ENCODE measurements at places on chromosomes 12 and 14. TPM values are rescaled to one million over a fixed set of nuclear protein-coding genes. Genes with fewer than 3 reads are reported as not detected.

DNA sequence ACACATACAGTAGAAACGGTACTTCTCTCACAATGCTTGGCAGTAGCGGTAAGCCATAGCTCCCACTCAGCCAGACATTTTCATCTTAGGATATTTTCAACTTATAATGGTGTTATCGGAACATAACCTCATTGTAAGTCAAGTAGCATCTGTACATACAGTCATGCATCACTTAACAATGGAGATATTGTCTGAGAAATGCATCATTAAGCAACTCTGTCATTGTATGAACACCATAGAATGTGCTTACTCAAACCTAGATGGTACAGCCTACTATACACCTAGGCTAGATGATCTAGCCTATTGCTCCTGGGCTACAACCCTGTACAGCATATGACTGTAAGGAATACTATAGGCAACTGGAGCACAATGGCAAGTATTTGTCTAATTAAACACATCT, 40.8 kb downstream of the RPS6KA5 start:
- no peak for DNase-seq

The KLRC4 gene
- polyA plus RNA-seq = not detected

The CIDEB gene
- 10.3 TPM for polyA plus RNA-seq

- DNase-seq = no peak
Observed at GRCh38 chr14:33948145-33948868, 2.6 kb downstream of the EGLN3 start.

- no peak for DNase-seq
Observed at GRCh38 chr12:64968989-64969819, 144.8 kb downstream of the TBC1D30 start.

The KRT82 gene
- not detected for polyA plus RNA-seq

The PRICKLE1 gene
- polyA plus RNA-seq = 29.3 TPM

The SIX6 gene
- polyA plus RNA-seq = not detected

The RIN3 gene
- polyA plus RNA-seq = 16.7 TPM

DNA sequence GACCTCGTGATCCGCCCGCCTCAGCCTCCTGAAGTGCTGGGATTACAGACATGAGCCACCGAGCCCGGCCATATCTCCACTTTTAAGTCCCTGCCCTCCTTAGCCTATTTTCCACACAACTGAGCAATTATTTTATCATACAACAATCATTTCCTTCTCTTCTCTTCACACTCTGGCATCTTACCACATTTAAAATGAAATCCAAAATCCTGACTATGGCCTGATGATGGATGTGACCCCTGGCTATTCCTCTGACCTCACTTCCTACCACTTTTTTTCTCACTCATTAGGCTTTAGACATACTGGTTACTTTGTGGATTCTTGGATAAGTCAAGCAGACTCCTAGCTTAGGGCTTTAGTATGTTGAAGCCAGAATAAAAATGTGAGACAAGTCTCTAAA, 21.9 kb upstream of the EID3 start:
- no peak for DNase-seq

DNA sequence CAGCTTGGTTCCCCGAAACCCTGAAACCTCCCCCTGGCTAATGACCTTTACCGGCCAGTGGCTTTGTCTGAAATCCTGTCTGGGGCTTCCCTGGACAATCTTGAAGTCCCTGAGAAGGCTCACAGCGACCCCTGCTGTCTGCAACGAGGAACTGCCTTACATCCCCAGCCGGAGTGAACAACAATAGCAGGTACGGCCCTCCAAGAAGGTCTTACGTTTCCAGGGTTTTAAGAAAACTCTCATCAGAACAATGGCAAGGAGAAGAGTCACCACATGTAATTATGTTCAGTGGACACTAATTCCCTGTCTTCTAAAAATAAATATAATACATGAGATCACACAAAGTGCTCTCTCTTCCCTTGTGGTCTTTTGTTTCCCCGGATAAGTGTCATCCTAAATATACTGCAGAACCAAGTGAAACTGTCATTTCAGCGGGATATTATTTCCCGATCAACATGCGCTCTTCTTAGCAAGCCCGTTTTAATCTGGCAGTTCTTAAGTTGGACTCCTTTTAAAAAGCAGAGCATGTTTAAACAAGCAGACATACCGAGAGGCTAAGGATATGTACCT, 53.3 kb downstream of the RBM19 start:
- peak; percentile 63 for DNase-seq

GRCh38 chr14:76937181-76938091, 91.1 kb downstream of the IRF2BPL start:
- peak; percentile 85 for DNase-seq

- DNase-seq = no peak
Observed at GRCh38 chr12:28316049-28316448, 125.8 kb downstream of the CCDC91 start.

The DHH gene
- polyA plus RNA-seq = 0.84 TPM

- peak; percentile 66 for DNase-seq
Observed at GRCh38 chr12:64826234-64826633, 1.8 kb downstream of the TBC1D30 start.

The IKBIP gene
- polyA plus RNA-seq = 18.0 TPM

The AGAP2 gene
- 8.6 TPM for polyA plus RNA-seq

GRCh38 chr14:104614126-104614812, 9.7 kb upstream of the TMEM179 start:
- no peak for DNase-seq

DNA sequence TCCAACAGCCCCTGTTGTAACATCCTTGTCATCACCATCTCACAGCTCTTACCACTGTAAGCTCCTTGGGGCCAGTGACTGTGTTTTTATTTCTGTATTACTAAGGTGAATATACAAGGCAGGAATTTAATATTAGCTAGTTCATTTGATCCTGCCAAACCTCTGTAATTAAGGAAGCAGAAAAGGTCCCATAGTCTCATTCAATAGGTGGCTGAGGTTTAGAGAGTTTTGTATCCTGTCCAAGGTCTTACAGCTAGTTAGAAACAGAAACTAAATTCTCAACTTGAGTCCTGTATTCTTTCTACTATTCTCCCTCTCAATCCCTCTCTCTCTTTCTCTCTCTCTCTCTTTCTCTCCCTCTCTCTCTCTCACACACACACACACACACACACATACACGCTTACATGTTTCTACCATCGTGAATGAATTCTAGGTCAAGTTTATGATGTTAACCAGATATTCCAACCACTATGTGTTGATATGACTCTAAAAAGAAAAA, 543 bp upstream of the GLIPR1 start:
- no peak for DNase-seq

GRCh38 chr14:29861996-29862395, 65.7 kb downstream of the PRKD1 start:
- no peak for DNase-seq

- no peak for DNase-seq
Observed at GRCh38 chr12:131598717-131599116, 112.2 kb upstream of the SFSWAP start.

- DNase-seq = no peak
Observed at GRCh38 chr12:72511498-72511897, 239.3 kb downstream of the TRHDE start.

DNA sequence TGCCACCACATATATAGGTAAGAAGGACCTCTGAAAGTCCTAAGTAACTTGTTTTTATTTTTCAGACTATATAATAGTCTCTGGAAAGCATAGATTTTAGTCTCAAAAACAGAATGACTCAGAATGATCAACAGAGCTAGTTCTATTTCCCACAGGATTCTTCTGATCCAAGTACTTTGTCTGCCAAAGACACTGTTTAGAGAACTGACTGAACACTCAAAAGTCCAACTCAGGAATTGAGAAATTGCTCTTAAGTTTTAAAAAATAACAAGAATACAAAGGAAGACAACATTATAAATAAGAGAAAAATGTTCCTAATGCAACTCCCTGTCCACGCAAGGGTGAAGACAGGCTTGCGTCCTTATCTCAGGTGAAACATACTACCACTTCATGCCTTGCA, 29.0 kb downstream of the LGMN start:
- peak; percentile 65 for DNase-seq

- DNase-seq = no peak
Observed at GRCh38 chr14:55133416-55133815, 4.4 kb downstream of the LGALS3 start.

GRCh38 chr14:102927878-102928411, 5.5 kb downstream of the AMN start:
- no peak for DNase-seq

DNA sequence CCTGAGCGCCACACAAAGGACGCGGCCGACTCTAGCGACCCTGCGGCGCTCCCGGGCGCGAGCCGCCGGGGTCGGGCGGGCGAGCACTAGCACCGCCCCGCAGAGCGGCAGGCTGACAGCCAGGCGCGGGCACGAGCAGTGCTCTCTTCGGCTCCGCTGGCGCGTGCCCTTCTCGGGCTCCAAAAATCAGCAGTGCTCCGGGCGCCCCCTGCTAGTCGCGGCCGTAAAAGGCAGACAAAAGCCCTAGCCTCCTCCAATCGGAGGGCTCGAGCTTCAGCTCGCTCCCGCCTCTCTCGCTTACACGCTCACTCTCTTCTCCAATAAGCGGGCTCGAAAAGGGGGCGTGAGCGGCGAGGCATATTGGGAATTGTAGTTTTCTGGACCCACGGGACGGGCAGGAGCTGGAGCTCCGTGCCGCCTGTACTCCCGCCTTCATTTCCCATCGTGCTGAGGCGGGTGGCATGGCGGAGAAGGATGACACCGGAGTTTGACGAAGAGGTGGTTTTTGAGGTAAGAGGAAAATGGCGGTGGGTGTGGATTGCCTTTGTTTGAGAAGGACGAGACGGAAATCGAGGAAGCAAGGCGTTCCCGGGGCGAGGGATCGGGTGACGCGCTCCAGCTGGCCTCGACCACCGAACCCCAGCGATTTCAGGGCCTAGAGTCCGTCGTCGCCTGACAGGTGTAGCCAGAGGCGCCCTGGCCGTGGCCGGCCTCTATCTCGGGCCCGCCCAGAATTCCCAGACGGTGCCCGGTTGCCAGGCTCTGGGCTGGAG, at the start of the genes FGD6 and VEZT:
TSS of gene FGD6 (minus strand) at position 91 of the 773 bp plus-strand sequence. CDS start 227 bp downstream, outside the sequence.
TSS of gene VEZT (plus strand) at position 431 of the 773 bp plus-strand sequence. CDS start at position 475, 44 bp downstream.
- peak; percentile 97 for DNase-seq

DNA sequence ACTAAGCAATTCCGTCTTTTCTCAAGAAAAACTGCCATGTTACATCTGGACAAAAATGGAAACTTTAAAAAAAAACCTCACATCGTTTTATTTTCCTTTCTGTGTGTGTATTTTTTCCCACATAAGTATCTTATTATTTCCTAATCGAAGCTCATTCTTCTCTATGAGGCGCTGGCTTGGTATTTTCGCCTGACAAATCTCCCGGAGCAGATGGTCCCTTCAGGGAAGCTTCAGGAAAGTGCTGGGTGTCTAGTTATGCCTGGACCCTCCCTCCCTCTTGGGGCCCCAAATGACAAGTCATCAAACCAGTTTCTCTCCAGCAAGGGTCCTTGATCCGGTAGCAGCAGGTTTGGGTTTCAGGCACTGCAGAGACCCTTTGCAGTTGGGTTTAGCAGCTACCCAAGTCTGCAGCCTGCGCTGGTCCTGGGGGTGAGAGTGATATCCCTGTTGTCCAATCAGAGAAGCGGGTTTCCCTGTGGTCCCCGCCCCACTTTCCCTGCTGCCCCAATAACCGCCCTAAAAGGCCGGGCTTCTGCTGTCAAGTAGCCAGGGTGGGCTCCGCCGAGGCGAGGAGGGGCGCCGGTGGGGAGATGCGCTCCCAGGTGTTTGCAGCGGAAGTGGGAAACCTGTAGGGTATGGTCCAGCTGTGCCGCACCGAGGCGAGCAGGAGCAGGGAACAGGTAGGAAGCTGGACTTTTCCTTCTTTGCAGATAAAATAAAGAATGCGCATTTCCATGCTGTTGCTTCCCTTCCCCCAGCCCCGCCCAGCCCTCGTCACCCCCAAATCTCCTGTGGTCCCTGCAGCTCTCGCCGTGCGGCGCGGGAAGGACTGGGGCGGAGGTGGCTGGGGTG, at the start of gene CNTN1:
TSS of gene CNTN1 (plus strand) at position 527 of the 852 bp plus-strand sequence.
- peak; percentile 87 for DNase-seq

DNA sequence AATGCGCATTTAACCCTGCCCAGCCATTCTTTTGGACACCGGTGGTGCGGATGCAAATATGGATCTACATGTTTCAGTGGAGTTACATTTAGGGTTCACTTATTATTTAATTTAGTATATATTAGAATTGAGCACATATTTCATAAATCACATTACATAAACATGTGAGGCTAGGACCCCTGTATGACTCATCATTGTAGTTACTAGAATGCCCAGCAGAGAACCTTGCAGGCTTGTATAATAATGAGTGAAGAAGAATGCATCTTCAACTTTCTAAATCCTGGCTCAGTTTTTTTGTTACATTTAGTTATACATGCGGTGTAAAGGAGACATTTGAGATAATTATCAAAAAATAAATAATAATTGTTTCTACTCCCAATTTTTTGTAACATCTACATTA, 369.0 kb downstream of the ATP23 start:
- no peak for DNase-seq

DNA sequence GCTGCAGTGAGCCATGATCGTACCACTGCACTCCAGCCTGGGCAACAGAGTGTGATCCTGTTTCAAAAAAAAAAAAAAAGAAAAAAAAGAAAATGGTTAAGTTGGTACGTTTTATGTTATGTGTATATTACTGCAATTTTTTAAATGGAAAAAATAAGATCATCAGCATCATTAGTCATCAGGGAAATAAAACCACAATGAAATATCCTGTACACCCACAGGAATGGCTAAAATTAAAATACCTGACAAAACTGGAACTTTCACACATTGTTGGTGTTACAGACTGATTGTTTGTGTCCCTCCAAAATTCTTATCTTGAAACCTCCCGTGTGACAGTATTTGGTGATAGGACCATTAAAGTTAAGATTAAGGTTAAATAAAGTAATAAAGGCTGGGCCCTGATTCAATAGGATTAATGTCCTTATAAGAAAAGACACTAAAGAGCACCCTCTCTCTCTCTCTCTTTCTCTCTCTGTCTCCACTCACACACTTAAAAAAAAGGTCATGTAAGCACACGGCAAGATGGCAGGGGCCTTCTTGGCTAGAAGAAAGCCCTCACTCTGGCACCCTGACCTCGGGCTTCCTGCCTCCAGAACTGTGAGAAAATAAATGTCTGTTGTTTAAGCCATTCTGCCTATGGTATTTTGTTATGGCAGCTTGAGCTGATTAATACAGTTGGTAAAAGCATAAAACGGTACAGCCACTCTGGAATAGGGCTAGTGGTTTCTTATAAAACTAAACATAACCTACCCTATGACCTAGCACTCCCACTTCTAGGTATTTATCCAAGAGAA, 48.3 kb upstream of the ZFP36L1 start:
- DNase-seq = no peak

The TAS2R20 gene
- polyA plus RNA-seq = 1.3 TPM

GRCh38 chr14:102857444-102857843, 65.0 kb upstream of the AMN start:
- DNase-seq = no peak
